ENCODE measurements at places on chromosomes 13 and 19.

- no peak for DNase-seq
Measured at GRCh38 chr19:43643326-43643725, 3.7 kb upstream of the CADM4 start.

DNA sequence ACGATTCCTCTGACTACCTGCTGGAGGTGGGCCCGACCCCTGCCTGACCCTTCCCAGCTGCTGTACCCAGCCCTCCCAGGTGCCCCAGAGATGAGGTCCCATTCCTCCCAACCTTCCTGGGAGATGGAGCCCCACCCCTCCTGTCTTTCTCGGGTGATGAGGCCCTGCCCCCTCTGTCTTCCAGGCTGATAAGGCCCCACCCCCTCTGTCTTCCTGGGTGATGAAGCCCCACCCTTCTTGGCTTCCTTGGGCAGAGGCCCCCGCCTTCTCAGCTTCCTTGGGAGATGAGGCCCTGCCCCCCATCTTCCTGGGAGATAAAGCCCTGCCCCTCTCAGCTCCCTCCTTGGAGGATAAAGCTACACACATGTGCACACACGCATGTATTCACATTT, 47.9 kb downstream of the CERS4 start:
- DNase-seq: no peak

- no peak for DNase-seq
Measured at GRCh38 chr13:98267080-98267912, 90.2 kb upstream of the RNF113B start.

DNA sequence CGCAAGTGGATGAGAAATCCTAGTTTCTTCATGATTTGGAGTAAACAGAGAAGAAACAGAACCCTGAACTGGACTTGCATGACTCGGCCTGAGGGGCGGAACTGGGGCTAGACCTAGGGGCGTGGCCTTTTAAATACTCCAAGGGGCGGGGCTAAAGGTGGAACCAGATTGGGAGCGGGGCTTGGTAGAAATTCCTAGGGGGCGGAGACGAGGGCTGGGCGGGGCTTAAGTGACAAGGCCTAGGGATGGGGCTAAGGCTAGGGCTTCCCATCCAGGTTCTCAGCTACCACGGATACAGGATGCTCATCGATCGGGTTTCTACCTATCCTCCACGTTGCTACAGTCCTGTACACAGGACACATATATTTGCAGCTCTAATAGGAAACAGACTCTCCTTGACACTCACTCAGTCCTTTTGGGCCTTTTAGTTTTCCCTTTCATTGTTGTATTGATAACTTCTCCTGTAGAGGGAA, 372 bp upstream of the ZNF699 start:
- peak; percentile 97 for DNase-seq

DNA sequence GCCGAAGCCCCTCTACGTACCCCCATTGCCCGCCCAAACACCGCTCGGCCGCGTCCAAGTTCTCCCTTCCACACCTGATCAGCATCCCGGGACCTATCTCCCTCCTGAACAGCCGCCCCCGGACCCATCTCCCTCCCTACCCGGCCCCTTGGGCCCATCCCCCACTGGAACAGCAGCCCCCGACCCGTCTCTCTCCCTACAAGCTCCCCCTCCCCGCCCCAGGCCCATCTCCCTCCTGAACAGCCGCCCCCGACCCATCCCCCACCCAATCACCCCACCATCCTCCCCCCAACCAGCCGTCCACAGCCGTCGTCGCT, 610 bp downstream of the ZSCAN1 start:
- DNase-seq: no peak

- DNase-seq: no peak
Measured at GRCh38 chr19:3450796-3451411, 29.4 kb downstream of the SMIM24 start.

Measured in NCI-H2029 treated with DMSO at 0.1 percent for 48 hours (cell line).